A549 treated with GW870086 at 1 μM for 4 hours (cell line): ENCODE measurements at places on chromosomes 4 and X. TPM values are rescaled to one million over a fixed set of nuclear protein-coding genes. Genes with fewer than 3 reads are reported as not detected.

CD38 gene
- 10.7 to 16.7 TPM (median 13.9 TPM) in 5 replicates for total RNA-seq

COL4A5 gene
- 7.9 to 14.7 TPM (median 11.9 TPM) in 5 replicates for total RNA-seq

NKX3-2 gene
- total RNA-seq = 0.06 to 0.14 TPM (median 0.10 TPM) in 4 of 5 replicates, not detected in the other

TMSB15B gene
- total RNA-seq = 5.7 to 8.2 TPM (median 7.5 TPM) in 5 replicates

EMCN gene
- total RNA-seq = not detected in 5 replicates

HS6ST2 gene
- 0.03 to 0.15 TPM (median 0.08 TPM) in 5 replicates for total RNA-seq

TCEAL2 gene
- total RNA-seq = not detected in 5 replicates

SLIT2 gene
- total RNA-seq = 0.02 to 0.18 TPM (median 0.07 TPM) in 4 of 5 replicates, not detected in the other

STK32B gene
- 14.6 to 16.8 TPM (median 15.9 TPM) in 5 replicates for total RNA-seq

OTOP1 gene
- total RNA-seq = not detected in 5 replicates

NAAA gene
- total RNA-seq = 20.0 to 26.0 TPM (median 23.7 TPM) in 5 replicates

SLC4A4 gene
- total RNA-seq = 0.91 to 1.7 TPM (median 1.2 TPM) in 5 replicates

SRPX2 gene
- 2.5 to 4.1 TPM (median 2.6 TPM) in 5 replicates for total RNA-seq
